ENCODE measurements at places on chromosomes 4 and X. TPM values are rescaled to one million over a fixed set of nuclear protein-coding genes. Genes with fewer than 3 reads are reported as not detected.

SLC9B1 gene
- 2.5 TPM for total RNA-seq

LEF1 gene
- total RNA-seq = 1.6 TPM

EFHC2 gene
- not detected for total RNA-seq

GRCh38 chrX:19863857-19864223, 23.6 kb downstream of the SH3KBP1 start:
- no peak for DNase-seq

DNA sequence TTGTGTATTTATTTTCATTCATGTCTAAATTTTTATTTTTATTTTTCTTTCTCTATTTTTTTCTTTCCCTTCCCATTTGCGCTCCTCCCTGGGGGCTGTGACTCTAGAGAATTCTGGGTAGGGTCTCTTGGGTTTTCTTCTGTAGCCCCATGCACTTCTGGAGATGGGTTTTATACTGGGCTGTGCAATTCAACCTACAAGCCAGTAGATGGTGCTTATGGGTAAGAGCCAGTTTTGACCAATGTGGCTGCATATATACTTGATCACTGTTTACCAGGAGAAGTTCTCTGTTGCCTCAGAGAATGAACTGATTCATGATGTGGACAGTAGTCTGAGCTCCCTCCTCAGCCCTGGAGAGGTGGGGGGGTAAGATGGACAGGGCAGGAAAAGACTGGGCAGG, 614.6 kb downstream of the PCDH19 start:
- DNase-seq = no peak

DNA sequence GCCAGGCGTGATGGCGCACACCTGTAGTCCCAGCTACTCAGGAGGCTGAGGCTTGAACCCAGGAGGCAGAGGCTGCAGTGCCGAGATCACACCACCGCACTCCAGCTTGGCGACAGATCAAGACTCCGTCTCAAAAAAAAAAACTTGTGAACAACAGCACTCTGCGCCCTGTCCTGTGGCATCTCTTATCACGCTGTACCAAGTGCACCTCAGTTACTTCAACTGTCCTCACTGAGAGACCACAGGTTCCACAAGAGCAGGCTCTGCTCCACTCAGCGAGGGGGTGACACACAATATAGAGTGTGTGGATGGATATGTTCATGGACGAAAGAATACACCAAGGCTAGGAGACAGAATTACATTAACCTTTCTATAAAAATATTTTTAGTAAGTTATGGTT, 49.3 kb downstream of the ADGRA3 start:
- no peak for DNase-seq

GRCh38 chr4:11505221-11505971, 76.7 kb upstream of the HS3ST1 start:
- DNase-seq = no peak
